ENCODE measurements at places on chromosomes 1 and 21.

GRCh38 chr1:90007979-90008404, 13.1 kb downstream of the ZNF326 start:
- no peak for DNase-seq

DNA sequence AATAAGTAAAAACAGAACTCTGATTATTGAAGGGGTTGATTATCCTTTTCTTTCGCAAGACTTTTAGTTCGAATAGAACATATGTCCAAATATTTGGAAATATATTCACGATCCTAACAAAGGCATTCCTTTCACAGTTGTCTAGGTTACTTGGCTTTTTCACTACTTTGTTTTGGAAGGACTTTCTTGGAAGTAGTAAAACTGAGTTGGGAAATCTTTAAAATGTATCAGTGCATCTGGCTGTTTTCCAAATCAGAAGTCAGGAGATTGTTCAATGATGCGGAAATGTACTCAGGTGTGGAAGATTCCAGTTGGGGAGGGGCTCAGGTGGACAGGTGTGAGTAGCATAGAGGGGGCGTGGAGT, 67.1 kb downstream of the SH3BGR start:
- no peak for DNase-seq

DNA sequence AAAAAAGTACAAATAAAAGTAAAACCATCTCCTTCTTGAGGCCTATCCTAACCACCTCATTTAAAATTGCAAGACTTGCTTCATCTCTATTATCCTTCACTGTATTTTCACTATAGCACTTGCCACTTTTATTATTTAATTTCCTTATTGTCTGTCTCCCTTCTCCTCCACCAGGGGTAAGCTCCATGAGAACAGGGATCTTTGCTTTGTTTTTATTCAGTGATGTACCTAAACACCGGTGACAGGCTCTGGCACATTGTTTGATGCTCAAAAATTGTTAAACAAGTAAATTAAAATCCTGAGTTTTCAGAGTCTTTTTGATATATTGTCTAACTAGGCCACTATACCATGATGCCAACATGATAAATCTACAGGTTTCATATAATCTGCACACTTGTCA, 17.2 kb upstream of the SPEN start:
- DNase-seq, result no peak

- DNase-seq, result no peak
Observed at GRCh38 chr21:34859976-34860653, 189.0 kb downstream of the RUNX1 start.

DNA sequence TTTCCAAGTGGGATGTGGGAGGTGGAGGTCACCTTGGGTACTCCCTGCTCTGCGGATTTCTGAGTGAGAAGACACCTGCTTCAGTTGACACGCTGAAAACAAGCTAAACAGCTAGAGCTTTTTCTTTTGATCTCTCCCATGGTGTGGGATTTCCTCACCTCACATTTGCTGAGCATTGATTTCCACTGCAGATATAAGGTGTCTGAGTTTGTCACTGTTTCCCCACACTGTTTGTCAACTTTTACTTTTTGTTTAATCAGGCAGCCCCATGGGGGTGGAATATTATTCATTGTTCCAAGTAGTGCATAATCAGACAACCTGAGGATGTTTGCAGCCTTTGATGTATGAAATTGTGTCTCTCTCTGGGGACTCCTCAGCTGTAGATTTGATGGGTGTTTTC, 49.5 kb downstream of the FASLG start:
- DNase-seq, result no peak

GRCh38 chr21:31340942-31341487, 3.0 kb downstream of the TIAM1 start:
- DNase-seq, result no peak

- DNase-seq, result no peak
Observed at GRCh38 chr21:28215214-28215954, 777.3 kb downstream of the LTN1 start.

GRCh38 chr1:221517961-221518360, 223.9 kb downstream of the DUSP10 start:
- DNase-seq, result no peak

DNA sequence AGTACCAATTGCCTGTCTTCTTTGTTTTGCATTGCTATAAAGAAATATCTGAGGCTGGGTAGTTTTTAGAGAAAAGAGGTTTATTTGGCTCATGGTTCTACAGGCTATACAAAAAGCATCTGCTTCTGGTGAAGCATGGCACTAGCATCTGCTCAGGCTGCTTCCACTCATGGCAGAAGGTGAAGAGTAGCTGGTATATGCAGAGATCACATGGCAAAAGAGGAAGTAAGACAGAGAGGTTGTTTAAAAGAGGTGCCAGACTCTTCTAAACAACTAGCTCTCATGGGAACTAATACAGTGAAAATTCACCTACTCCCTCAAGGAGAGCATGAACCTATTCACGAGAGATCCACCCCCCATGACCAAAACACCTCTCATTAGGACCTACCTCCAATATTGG, 56.7 kb upstream of the GUCA2B start:
- DNase-seq, result no peak

DNA sequence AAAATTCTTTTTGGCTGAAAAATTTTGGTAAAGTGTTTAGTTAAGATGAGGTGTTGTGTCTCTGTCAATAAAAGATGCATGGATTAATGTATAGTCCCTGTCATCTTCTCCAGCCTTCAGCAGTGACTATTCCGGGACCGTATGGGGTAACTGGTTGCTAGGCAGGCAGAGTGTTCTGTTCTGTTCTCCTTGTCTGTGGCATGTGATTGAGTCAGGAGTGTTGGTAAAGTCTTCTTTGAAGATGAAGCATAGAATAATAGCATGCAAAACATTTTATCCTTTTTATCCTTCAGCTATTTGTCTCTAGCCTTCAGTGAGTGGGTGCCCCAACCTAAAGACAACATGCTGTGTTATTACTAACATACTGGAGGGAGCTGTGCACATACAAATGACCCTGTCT, 74.6 kb downstream of the RGL1 start:
- no peak for DNase-seq

DNA sequence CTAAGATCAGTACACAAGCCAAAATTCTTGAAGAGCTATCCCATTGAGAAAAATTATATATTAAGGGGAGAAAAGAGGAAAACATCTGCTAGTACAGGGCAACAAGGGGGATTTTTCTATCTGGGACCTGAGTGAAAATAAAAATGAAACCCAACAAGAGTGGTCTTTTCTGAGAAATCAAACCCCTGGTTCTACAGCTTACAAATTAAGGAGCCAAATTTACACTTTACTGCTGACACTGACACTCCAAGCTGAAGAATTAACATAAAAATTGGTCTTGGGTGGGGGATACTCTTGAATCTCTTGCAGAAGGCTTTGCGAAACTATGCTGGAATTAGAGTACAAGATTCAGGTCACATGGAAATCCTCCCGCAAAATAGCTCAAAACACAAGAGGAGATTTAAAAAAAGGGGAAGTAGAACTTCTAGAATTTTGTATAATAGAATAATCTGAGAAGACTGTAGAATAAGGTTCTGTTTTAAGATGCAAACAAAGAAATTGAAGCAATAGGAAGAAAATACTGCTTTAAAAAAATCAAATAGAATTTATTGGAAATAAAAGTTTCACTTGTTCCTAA, 32.1 kb upstream of the HSPA13 start:
- DNase-seq, result no peak

DNA sequence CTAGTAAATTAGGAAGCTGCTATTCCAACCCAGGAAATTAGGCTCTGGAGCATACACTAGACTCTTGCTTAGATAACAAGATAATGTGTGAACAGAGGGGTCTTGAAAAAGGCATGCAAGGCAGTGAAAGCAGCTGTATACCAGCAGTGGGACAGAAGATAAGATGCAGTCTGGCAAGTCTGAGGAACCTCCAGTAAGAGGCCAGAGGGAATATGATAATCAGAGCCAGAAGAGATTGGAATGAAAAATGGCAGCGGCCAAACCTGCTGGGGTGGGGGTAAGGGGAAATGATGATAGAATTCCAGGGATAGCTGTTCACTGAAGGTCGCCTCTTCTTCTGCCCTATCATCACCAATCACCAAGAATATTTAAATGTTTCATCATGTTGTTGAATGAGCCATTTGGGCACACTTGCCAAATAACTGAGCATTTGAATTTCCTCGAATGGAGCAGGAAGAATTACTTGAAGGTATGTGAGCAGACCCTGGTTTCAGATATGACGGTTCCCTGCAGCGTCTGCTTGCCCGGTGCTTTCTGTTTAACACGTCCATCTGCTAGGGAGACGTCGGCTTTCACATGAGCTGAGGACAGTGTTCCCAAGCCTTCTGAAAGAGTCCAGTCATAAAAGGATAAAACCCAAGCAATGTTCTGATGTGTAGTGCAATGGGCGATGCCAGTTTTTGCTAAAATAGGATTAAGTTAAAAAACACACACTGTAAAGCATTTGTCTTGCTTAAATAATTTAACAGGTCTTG, 173.3 kb downstream of the RWDD3 start:
- DNase-seq, result no peak

DNA sequence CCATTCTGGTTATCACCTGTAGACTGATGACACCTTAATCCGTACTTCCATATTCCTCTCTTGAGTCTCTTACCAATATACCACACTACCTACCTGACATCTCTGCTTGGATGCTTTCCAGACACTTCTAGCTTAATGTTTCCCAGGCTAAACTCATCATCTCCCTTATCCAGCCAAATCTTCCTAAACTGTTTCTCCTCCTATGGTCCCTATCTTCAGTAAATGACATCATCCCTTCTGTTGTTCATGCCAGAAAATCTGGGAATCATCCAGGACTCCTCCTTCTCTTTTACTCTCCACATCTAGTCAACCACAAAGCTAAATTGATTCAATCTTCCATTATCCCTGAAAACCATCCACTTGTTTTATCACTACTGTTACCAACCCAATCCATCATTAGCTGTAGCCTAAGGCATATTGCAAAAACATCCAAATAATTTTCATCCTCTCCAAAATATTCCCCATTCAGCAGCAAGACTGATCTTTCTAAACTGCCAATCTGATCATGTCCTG, 464.1 kb upstream of the BEND5 start:
- no peak for DNase-seq

- DNase-seq, result no peak
Observed at GRCh38 chr1:199452627-199453026, 574.9 kb upstream of the NR5A2 start.

DNA sequence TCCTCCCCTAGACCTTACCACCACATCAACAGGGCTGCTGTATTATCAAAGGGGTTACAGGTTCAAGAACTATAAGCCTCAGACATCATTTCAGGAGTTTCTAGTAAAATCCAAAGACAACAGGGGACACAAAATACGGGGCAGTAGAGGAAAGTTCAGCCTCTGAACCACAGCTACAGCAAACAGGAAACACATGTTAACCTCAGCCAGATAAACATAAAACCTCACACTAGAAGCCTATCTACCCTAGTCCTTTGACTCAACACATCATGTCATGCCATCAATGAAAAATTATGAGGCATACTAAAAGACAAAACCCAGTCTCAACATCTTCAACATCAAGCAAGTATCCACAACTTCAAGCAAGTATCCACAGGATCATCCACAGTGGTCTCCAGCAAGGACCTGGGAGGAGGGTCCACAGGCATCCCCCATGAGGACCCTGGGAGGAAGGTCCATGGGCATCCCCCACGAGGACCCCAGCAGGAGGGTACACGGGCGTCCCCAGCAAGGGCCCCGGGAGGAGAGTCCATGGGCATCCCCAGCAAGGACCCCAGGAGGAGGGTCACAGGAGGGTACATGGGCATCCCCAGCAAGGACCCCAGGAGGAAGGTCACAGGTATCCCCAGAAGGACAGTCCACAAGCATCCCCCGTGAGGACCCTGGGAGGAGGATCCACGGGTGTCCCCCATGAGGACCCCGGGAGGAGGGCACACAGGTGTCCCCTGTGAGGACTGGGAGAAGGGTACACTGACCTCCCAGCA, 440.0 kb downstream of the MATN1 start:
- no peak for DNase-seq

GRCh38 chr1:92599184-92599583, 112.5 kb upstream of the GFI1 start:
- DNase-seq, result no peak

GRCh38 chr1:97797403-97798183, 123.2 kb downstream of the DPYD start:
- no peak for DNase-seq

DNA sequence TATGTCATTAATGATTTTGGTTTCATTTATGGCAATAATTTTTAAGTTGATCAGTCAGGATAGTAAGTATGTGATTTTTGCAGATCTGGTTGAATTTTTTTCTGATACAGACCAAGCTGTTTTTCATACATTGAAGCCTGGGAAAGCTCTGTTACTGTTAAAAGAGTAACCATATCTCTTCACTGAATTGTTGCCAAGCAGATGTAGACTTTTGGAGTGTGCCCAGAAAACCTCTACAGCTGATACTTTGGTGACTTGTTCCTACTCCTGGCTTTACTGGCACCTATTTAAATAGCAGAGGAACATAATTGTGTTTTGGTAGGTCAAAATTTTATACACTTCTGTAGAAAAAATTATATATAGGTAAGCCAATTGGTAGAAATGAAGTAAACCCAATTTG, 49.4 kb downstream of the NFIA start:
- DNase-seq, result no peak

GRCh38 chr21:29787361-29787909, 152.4 kb downstream of the GRIK1 start:
- DNase-seq, result no peak

GRCh38 chr1:48049823-48050535, 52.8 kb upstream of the TRABD2B start:
- no peak for DNase-seq

- no peak for DNase-seq
Observed at GRCh38 chr1:248802454-248802853, 23.3 kb downstream of the SH3BP5L start.

GRCh38 chr1:184366997-184367396, 19.8 kb upstream of the C1orf21 start:
- no peak for DNase-seq

GRCh38 chr21:42314616-42315295, 453 bp downstream of the TFF3 start:
- DNase-seq, result no peak

DNA sequence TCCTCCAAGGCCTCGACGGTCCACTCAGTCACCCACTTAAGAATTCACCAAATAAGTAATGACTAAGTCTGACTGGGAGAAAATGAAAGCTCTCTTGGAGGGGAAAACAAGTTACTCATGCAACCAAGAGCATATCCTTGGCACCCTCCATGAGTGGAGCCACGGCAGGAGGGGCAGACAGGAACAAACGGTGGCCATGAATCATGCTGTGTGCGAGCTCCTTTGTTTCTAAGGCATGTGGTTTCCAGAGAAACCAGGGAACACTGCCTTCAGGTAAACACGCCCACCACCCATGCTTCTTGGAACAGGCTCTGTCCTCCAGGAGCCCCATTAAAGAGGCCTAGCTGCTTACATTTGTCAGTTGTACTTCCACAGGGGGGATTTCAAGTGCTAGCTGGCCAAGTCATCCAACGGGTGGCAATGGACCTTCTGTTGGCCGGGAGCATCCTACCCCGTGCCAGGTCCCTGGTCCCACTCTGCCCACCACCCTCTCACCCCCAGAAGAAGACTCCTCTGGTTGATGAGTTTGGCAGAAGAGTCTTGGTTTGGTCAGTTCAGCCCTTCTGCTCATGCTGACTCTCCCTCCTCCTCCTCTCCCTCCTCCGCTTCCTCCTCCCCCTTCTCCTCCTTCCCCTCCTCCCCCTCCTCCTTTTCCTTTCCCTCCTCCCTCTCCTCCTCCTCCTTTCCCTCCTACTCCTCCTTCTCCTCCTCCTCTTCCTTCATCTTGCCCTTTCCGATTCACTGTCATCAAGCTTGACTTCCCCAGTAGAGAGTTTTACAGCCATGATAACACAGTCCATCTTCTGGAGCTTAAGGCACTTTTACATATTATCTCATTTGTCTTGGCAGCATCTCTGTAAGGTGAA, 107.6 kb downstream of the CCDC185 start:
- DNase-seq, result no peak

GRCh38 chr1:226895644-226896043, 25.2 kb downstream of the PSEN2 start:
- no peak for DNase-seq
